T-helper 9 cell (primary cell): ENCODE measurements at places on chromosomes 12 and 14.

GRCh38 chr12:16323010-16323409 lies 24.4 kb upstream of the MGST1 start:
- DNase-seq = no peak

GRCh38 chr12:95054206-95054605 lies 19.2 kb downstream of the NR2C1 start:
- no peak for DNase-seq

GRCh38 chr12:13117029-13117428 lies 13.6 kb upstream of the GSG1 start:
- no peak for DNase-seq

DNA sequence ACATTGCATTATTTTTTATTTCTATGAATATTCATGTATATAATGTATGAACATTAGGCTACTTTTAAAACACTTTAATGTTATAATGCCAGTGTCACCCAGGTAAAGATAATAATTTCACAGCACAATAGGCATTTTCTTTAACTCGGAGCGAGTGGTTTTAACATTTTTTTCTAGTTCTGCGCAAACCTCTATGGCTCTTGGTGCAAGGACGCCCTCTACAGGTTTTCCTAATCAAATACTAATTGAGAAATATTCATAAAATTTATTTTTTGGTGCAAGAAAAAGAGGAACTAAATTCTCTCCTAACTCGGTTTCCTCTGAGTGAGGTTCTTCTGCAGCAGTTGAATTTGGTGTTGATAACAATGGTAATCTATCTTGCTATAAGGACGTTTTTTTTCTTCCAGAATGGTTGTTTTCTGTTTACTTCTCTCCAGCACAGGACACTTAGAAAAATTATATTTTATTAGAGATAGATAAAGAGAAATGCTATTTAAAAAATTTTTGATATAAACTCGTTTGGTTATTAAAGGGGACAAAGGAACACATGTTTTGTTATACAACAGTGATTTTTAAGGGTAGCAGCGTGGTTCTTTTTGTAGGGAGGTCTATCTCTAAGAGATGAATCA lies 2.4 kb upstream of the WIF1 start:
- no peak for DNase-seq

DNA sequence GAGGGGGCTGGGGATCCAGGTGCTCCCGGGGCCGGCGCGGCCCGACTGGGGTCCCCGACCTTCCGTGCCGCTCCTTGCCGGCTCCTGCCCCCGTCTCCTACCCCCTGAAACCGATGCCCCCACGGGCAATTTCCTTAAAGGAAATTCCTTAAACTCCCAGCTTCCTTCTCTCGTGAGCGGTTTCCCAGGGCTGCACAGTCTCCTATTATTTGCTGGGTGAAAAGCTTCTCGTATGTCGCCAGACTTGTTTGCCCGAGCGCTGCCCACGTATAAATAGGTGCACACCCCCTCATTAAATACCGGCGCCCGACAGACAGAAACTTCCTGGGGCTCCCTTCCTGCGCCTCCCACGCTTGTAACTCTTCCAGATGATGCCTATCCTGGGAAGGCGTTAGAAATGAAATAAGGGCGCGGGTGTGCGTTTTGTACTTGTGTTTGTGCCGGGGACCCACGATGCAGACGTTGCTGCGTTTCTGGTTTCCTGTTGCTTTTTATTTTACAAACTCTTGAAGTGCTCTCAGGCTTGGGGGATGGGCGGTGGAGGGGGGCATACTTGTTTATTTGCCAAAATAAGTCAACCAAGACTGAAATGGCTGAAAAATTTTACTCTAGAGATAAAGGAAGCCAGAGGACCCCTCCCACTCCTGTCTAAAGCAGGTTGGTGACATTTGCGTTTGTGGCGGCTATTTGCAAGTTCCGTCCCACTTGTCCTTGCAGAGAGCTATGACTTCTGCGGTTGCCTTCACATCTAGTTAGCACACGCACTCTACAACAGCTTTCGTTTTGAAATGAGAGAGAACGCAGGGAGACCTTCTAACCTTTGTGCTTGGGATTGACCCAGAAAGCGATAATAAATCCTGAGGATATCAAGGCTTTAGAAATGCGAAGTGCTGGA lies 1.0 kb downstream of the HIP1R start:
- DNase-seq = no peak
